ENCODE measurements at places on chromosomes 6 and 20. TPM values are rescaled to one million over a fixed set of nuclear protein-coding genes. Genes with fewer than 3 reads are reported as not detected.

DNA sequence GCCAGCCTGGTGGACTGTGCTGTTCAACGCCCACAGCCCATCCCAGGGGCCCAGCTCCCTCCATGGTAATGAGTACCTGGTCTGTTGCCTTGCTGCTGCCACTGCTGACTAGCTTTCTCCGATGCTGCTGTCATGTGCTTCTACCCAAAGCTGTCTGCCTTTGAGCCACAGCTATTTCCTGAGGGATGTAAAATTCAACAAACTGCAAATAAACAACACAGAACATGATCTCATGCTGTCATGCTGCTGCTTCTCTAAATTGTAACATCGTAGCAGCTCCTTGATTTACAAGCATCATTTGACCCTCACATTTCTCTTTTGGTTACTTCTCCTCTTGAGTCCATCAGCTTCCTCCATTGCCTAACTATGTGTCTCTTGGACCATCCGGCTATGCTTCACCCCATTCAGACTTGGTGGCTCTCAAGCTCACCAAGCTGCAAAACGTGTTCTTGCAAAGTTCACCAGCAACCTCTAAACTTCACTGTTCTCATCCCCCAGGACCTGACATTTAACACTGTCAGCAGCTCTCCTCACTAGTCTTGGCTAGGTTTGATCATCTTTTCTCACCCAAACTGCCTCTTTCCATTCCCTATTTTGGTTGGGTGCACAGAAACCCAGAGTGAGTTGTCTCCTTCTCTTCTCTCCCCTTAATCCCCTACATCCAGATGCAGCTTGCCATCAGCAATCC lies 54.6 kb downstream of the FYN start:
- peaks cover 28% of the 10 kb centered on the region for H3K36me3 ChIP-seq
- H3K27me3 ChIP-seq = no peaks in the 10 kb centered on the region
- DNase-seq = no peak
- peaks cover 70% of the 10 kb centered on the region for H3K4me1 ChIP-seq
- H3K4me3 ChIP-seq = peak overlapping the region; percentile 11

DNA sequence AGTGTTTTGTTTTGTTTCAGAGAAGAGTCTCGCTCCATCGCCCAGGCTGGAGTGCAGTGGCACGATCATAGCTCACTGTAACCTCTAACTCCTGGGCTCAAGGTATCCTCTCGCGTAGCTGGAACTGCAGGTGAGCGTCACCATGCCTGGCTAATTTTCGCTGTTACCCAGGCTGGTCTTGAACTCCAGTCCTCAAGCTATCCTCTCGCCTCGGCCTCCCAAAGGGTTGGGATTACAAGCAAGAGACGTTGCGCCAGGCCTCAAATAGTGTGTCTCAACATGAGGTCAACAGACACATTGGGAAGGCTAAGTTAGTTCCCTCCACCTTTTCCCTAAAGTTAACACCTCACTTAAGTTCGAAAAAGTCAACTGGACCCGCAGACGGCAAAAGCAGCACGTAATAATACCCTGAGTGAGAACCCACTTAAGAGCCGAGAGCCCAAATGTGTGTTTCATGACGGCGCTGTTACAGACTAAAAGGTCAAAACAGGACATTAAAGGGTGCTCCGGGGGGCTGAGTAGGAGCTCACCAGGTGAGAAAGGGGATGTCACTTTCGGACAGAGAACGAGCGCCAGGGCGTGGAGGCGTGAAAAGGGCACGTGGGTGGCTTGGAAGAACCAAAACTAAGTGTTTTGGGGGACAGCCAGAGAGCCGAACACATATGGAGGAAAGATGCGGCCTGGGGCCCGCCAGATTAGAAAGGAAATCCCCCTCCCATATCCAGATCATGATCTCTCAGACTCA lies 499 bp downstream of the TTI1 start:
- peak overlapping the region; percentile 98 for H3K4me3 ChIP-seq
- no peaks in the 10 kb centered on the region for H3K27me3 ChIP-seq
- peaks cover 70% of the 10 kb centered on the region for H3K4me1 ChIP-seq
- no peak for DNase-seq
- H3K27ac ChIP-seq = peak overlapping the region; percentile 98

DNA sequence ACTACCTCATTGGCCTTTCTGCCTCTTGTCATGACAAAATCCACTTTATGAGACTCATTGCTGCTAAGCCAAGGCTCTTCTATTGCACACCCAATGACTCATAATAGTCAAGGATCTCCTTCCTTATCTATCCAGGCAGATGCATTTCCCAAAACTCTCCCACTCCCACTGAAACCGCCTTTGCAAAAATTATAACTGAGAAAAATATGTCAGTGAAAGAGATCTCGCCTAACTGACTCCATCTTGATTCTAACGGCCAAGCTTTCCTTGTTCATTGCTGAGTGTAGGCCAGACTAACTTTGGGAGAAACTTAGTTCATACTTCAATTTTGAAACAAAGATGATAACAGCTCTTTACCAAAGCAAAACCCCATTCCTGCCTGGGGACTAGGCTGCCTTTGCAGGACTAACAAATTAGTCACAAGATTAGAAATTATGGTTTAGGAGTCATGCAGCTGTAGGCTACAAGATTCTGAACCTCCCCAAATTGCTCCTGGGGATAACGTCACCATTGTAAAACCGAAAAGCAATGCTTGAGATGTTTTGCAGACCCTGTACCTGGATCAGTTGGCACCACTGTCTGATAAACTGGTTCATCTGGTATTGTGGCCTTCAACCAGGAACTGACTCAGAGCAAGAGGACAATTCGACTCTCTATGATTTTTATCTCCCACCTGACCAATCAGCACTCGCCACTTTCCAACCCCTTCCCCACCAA lies 47.1 kb downstream of the HAO1 start:
- H3K4me1 ChIP-seq = no peaks in the 10 kb centered on the region
- no peak overlapping the region for H3K4me3 ChIP-seq
- no peak overlapping the region for H3K27ac ChIP-seq
- no peak for DNase-seq
- no peaks in the 10 kb centered on the region for H3K36me3 ChIP-seq
- peaks cover 2% of the 10 kb centered on the region for H3K27me3 ChIP-seq

DNA sequence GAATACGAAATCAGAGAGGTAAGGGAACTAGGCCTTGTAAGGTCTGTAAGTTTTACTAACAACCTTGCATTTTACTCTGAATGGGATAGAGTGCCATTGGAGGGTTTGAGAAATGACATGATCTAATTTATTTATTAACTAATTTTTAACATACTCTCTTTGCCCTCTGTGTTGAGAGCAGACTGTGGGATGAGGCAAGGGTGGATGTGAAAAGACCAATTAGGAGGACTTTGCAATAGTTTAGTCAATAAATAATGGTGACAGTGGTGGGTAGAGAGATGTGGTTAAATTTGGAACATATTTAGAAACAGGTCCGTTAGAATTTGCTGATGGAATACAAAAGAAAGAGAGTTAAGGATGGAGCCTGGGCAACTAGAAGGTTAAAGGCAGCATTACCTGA lies 60.0 kb downstream of the MKKS start:
- peaks cover 1% of the 10 kb centered on the region for H3K36me3 ChIP-seq
- H3K4me3 ChIP-seq = no peak overlapping the region
- no peaks in the 10 kb centered on the region for H3K4me1 ChIP-seq
- no peak overlapping the region for H3K27ac ChIP-seq

GRCh38 chr20:44027343-44028002 lies 112.8 kb downstream of the TOX2 start:
- no peak for DNase-seq
- peaks cover 23% of the 10 kb centered on the region for H3K4me1 ChIP-seq
- H3K36me3 ChIP-seq = no peaks in the 10 kb centered on the region
- H3K27me3 ChIP-seq = peaks cover 3% of the 10 kb centered on the region
- H3K27ac ChIP-seq = no peak overlapping the region

- DNase-seq = no peak
- H3K4me1 ChIP-seq = no peaks in the 10 kb centered on the region
- H3K36me3 ChIP-seq = no peaks in the 10 kb centered on the region
- peaks cover 8% of the 10 kb centered on the region for H3K27me3 ChIP-seq
- H3K27ac ChIP-seq = no peak overlapping the region
These were observed 53.0 kb downstream of the B3GAT2 start for GRCh38 chr6:70903665-70904452.

- H3K4me3 ChIP-seq = no peak overlapping the region
- no peaks in the 10 kb centered on the region for H3K27me3 ChIP-seq
- H3K4me1 ChIP-seq = no peaks in the 10 kb centered on the region
- no peaks in the 10 kb centered on the region for H3K36me3 ChIP-seq
These were observed 101.8 kb downstream of the EPHA7 start for GRCh38 chr6:93317592-93317991.

- H3K4me3 ChIP-seq = peak overlapping the region; percentile 86
- no peaks in the 10 kb centered on the region for H3K27me3 ChIP-seq
- H3K27ac ChIP-seq = peak overlapping the region; percentile 97
- H3K4me1 ChIP-seq = peaks cover 47% of the 10 kb centered on the region
- H3K36me3 ChIP-seq = peaks cover 76% of the 10 kb centered on the region
These were observed 1.9 kb downstream of the SNX5 start for GRCh38 chr20:17966432-17967310.

DNA sequence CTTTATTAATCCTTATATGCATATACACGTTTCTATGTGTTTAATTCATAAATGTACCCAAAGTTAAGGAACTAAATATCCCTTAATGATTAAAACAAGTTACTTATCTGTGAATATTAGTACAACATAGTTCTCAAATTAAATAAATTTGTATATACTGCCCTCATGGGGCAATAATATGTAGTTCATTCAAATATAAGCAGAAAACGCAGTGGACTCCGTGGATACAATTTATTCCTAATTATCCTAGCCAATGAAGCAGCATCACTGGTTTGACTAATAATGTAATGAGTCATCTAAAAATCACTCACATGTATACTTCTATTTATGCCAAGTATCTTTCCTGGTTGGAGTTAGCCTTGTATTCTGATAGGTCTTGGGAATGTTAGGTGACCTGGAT lies 111.6 kb downstream of the TBC1D32 start:
- no peaks in the 10 kb centered on the region for H3K27me3 ChIP-seq
- DNase-seq = no peak
- no peak overlapping the region for H3K27ac ChIP-seq
- no peak overlapping the region for H3K4me3 ChIP-seq

GRCh38 chr6:157064502-157064901 lies 258.8 kb downstream of the TMEM242 start:
- H3K27me3 ChIP-seq = no peaks in the 10 kb centered on the region
- DNase-seq = no peak
- H3K36me3 ChIP-seq = peaks cover 2% of the 10 kb centered on the region

KHDRBS2 gene
- total RNA-seq = not detected

FGD2 gene
- total RNA-seq = 0.48 TPM

GRCh38 chr6:90383196-90383822 lies 86.7 kb upstream of the BACH2 start:
- H3K4me1 ChIP-seq = peaks cover 44% of the 10 kb centered on the region
- peak; percentile 65 for DNase-seq
- no peaks in the 10 kb centered on the region for H3K36me3 ChIP-seq
- H3K4me3 ChIP-seq = no peak overlapping the region
- no peaks in the 10 kb centered on the region for H3K27me3 ChIP-seq

DNA sequence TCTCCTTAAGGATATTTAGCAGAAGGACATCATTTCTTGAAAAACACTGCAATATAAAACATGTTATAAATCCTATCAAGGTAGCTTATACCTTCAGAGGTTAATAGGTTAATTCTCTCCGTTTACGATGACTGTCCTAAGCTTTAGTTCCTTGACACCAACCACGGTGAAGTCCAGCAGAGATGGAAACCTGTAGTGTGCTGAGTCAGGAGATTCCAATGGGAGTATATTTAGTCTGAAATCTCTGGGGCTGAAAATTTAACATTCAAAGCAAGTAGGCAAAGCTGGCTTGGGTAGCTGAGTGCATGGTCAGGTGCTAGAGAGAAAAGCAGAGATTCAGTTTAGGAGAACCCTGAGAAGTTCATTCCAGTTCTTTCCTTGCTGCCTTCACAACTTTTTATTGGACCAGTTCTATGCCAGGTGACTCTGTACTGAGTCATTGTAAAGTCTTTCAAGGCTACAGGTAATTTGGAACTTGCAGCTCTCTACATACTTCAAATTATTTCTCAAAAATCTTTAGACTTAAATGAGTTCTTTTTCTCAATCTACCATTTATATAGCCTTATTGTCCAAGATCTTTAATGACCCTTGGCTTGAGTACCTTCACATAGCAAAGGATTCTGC lies 1009.4 kb upstream of the FLRT3 start:
- H3K4me1 ChIP-seq = no peaks in the 10 kb centered on the region
- H3K4me3 ChIP-seq = no peak overlapping the region
- H3K36me3 ChIP-seq = no peaks in the 10 kb centered on the region

BPIFA1 gene
- total RNA-seq = not detected

DNA sequence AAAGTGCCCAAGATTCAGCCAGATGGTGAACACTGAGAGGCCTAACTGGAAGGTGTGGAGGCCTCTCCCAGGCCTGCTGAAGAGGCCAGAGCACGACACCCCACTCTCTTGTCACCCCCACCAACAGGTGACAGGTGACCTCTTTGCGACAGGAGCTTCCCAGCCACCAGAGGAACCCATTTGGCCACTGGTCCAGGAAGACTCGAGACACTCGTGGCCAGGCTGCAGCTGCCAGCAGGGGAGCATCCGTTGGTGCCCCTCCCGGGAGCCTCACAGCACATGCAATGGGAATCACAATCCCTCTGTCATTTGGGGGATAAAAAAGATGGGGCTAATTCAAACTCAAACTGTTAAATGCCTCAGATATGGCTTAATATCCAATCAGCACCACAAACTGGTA lies 163.4 kb downstream of the INSM1 start:
- no peak overlapping the region for H3K27ac ChIP-seq
- no peak overlapping the region for H3K4me3 ChIP-seq
- DNase-seq = no peak
- H3K36me3 ChIP-seq = peaks cover 9% of the 10 kb centered on the region

TOX2 gene
- 1.2 TPM for total RNA-seq

DNA sequence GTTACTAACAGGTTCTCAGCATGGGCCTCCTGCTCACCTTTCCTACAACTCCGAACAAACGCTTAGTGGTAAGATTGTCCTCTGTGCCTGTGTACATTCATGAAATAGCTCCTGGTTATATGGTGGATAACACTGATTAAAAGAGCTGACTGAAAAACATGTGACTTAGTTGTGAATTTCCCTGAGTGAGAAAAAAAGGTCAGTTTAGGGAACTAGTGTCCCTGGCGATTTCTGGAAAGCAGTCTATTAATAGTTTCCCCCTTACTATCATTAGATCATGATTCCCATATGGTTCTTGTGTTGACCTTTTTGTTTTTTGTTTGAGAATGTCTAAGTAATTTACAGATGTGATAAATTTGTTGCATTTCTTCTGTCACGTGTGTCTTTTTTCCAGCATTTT lies 15.6 kb downstream of the SNRPC start:
- H3K36me3 ChIP-seq = peaks cover 28% of the 10 kb centered on the region
- no peak overlapping the region for H3K4me3 ChIP-seq
- peaks cover 15% of the 10 kb centered on the region for H3K4me1 ChIP-seq
- H3K27ac ChIP-seq = no peak overlapping the region
- H3K27me3 ChIP-seq = no peaks in the 10 kb centered on the region

PRDM13 gene
- total RNA-seq = not detected

CTNNBL1 gene
- 66.4 TPM for total RNA-seq

GRCh38 chr6:127192911-127193541 lies 73.6 kb upstream of the RNF146 start:
- H3K4me3 ChIP-seq = no peak overlapping the region
- H3K27ac ChIP-seq = no peak overlapping the region
- H3K4me1 ChIP-seq = no peaks in the 10 kb centered on the region
- peaks cover 3% of the 10 kb centered on the region for H3K27me3 ChIP-seq
- no peak for DNase-seq
- no peaks in the 10 kb centered on the region for H3K36me3 ChIP-seq

TP53TG5 gene
- 0.59 TPM for total RNA-seq

All from activated naive CD4-positive, alpha-beta T cell treated with anti-CD3 and anti-CD28 coated beads for 36 hours (primary cell).